ENCODE measurements at places on chromosomes 4 and X. TPM values are rescaled to one million over a fixed set of nuclear protein-coding genes. Genes with fewer than 3 reads are reported as not detected.
A peak's percentile ranks its signal among the peaks of the same experiment; 100 is the strongest.

BMX gene
- not detected for total RNA-seq

DNA sequence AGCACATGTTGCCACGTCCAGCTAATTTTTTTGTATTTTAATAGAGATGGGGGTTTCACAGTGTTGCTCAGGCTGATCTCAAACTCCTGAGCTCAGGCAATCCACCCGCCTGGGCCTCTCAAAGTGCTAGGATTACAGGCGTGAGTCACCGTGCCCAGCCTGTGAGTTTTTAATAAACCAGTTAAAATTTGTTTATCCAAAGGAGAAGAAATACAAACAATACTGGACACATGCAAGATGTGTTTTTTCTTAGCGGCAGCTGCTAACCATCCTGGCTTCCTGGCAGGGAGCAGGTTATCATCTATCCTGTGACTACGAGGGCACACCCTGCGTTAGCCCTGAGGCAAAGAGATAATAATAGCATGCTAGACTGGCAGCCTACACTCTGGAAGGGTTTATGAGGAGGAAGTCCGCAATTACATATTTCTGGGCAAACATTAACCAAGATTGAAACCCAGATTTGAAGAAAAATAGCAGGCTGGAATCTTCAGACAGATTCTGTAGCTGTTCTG, 191.4 kb downstream of the SPRY1 start:
- no peak for DNase-seq
- H3K27me3 ChIP-seq, result peaks cover 8% of the 10 kb centered on the region
- peak overlapping the region; percentile 16 for H3K27ac ChIP-seq
- no peaks in the 10 kb centered on the region for H3K36me3 ChIP-seq

TDO2 gene
- total RNA-seq, result not detected

DNA sequence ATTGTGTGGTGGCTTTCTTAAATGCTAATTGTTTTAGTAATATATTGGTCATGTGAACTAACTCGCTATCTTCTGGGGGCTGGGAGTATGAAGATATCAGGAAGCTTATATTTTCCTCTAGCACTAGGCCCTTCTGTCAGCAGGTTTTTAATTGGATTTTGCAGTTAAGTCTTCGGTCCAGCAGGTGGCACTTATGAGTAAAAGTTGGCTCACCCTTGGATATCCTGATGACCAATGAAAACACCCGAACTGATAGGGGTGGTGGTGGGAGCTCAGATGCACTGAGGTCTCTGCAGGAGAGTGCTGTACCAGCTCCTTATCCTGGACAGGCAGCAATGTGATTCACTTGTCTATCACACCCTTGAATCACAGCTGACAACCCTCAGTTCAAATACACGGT, 1365.8 kb upstream of the DIAPH2 start:
- no peaks in the 10 kb centered on the region for H3K36me3 ChIP-seq
- H3K27me3 ChIP-seq, result no peaks in the 10 kb centered on the region
- no peak for DNase-seq
- no peaks in the 10 kb centered on the region for H3K4me1 ChIP-seq
- H3K4me3 ChIP-seq, result no peak overlapping the region

DNA sequence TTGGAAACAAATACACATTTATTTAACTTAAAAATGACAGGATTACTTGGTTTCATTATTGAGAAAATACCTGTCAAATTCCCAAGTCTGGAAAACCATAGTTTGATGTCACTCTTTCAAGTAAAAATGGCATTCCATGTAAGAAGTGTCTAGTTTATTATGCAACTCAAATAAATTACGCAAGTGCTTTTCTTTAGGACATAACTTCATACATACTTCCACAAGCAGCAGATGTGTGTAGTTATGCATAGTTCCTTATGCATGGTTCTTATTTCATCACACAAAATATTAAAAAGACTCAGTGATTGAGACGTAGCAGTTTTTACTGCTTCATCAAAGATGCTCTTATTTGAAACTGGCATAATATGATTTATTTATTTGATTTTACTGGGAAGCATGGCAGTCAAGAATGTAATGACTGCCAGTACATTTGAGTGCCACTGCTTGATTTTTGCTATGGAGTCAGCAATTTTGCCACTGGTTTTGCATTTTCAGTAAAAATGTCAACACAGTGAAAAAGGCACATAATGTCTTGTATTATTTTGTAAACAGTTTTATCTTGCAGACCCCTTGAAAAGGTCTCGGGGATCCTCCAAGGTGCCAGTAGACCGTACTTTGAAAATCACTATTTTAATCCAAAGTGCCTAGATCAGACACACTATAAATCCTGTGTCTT, 62.1 kb downstream of the CLCN3 start:
- H3K4me3 ChIP-seq, result no peak overlapping the region
- no peaks in the 10 kb centered on the region for H3K4me1 ChIP-seq
- no peak overlapping the region for H3K27ac ChIP-seq
- H3K36me3 ChIP-seq, result peaks cover 6% of the 10 kb centered on the region

GRCh38 chr4:121185960-121186359, 21.8 kb upstream of the TNIP3 start:
- no peak overlapping the region for H3K4me3 ChIP-seq
- H3K36me3 ChIP-seq, result peaks cover 6% of the 10 kb centered on the region
- H3K27me3 ChIP-seq, result no peaks in the 10 kb centered on the region
- DNase-seq, result no peak
- peak overlapping the region; percentile 46 for H3K27ac ChIP-seq

CXCL11 gene
- not detected for total RNA-seq

GRCh38 chr4:57158221-57158620, 48.0 kb upstream of the IGFBP7 start:
- no peak overlapping the region for H3K27ac ChIP-seq
- H3K36me3 ChIP-seq, result no peaks in the 10 kb centered on the region
- DNase-seq, result no peak
- peaks cover 73% of the 10 kb centered on the region for H3K27me3 ChIP-seq
- no peaks in the 10 kb centered on the region for H3K4me1 ChIP-seq
- no peak overlapping the region for H3K4me3 ChIP-seq

TNMD gene
- not detected for total RNA-seq

GRCh38 chr4:185524888-185525863, 10.1 kb downstream of the PDLIM3 start:
- H3K4me3 ChIP-seq, result no peak overlapping the region
- no peaks in the 10 kb centered on the region for H3K4me1 ChIP-seq
- DNase-seq, result no peak
- H3K27me3 ChIP-seq, result peaks cover 56% of the 10 kb centered on the region
- no peak overlapping the region for H3K27ac ChIP-seq
- no peaks in the 10 kb centered on the region for H3K36me3 ChIP-seq

NDP gene
- total RNA-seq, result not detected

DIAPH2 gene
- 18.3 TPM for total RNA-seq

DNA sequence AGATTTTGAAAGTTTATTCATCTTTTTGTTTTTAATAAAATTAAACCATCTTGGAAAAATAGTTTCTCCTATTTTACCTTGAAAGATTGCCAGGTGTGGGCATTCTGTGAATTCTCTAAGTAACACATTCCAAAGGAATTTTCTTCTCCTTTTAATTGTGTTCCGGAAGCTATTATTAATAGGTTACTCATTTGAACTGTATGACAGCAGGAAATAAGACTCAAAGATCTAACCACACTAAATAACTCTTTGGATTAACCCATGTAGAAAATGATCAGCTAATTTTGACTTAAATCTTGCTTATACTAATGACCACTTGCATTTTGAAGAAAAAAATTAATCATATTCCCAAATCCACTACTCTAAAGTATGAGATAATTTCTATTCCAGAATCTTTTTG, 17.6 kb upstream of the CCNI start:
- no peak overlapping the region for H3K27ac ChIP-seq
- peaks cover 13% of the 10 kb centered on the region for H3K4me1 ChIP-seq
- no peak overlapping the region for H3K4me3 ChIP-seq

TCEANC gene
- total RNA-seq, result 7.8 TPM

- H3K27ac ChIP-seq, result no peak overlapping the region
- peaks cover 2% of the 10 kb centered on the region for H3K36me3 ChIP-seq
- DNase-seq, result no peak
- H3K4me3 ChIP-seq, result no peak overlapping the region
- peaks cover 18% of the 10 kb centered on the region for H3K27me3 ChIP-seq
- H3K4me1 ChIP-seq, result no peaks in the 10 kb centered on the region
Observed at GRCh38 chr4:151263455-151263854, 13.5 kb upstream of the PRSS48 start.

- no peaks in the 10 kb centered on the region for H3K27me3 ChIP-seq
- H3K4me3 ChIP-seq, result peak overlapping the region; percentile 36
- DNase-seq, result no peak
- H3K4me1 ChIP-seq, result peaks cover 8% of the 10 kb centered on the region
- H3K27ac ChIP-seq, result peak overlapping the region; percentile 29
- no peaks in the 10 kb centered on the region for H3K36me3 ChIP-seq
Observed at GRCh38 chr4:38060829-38061431, 100.7 kb downstream of the PTTG2 start.

PAGE4 gene
- total RNA-seq, result not detected

DNA sequence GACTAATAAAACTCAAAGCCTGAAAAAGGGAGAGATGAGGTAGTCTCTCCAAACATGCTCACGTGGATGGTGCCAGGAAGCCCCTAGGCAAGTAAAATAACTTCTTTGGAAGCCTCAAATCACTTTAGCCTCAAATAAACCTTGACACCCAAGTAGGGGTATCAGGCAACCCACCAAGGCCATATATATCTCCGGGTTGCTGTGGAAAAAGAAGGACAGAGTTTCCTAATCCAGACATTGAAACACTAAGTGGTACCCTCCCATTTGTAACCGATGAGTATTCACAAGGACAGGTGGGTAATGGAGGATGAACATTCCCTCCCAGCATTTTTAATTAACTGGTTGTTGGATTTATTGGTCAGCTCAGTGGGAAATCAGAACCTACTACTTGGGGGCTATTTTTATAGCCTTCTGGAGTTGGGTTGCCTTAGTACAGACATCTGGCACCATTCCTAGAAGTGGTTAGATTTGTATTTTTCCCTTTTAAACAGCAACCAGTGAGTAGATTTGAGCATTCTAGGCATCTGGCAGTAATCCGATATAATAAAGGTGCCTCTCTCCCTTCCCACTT, 87.7 kb downstream of the GPC3 start:
- no peaks in the 10 kb centered on the region for H3K4me1 ChIP-seq
- no peaks in the 10 kb centered on the region for H3K27me3 ChIP-seq
- H3K4me3 ChIP-seq, result no peak overlapping the region
- no peak overlapping the region for H3K27ac ChIP-seq
- H3K36me3 ChIP-seq, result no peaks in the 10 kb centered on the region

GLOD5 gene
- total RNA-seq, result not detected

SYTL5 gene
- total RNA-seq, result not detected

DNA sequence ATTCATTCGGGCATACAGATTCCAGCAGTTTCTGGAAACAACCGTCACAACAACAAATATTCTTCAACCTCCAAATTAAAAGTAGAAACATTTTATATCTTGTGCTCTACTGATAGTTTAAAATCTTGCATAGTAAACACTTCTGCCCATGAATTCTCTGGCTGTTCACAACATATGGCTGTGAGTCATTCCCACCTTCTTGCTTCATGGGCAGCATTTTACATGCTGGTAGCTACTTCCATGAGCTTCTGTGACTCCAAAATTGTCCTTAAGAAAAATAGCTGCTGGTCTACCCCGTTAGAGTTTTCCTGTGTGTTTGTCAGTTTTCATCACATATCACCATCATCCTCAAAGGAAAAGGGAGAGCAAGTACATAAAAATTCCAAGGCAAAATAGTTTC, 22.7 kb downstream of the PNPLA4 start:
- DNase-seq, result no peak
- no peak overlapping the region for H3K27ac ChIP-seq
- no peaks in the 10 kb centered on the region for H3K4me1 ChIP-seq

- no peak overlapping the region for H3K4me3 ChIP-seq
- no peaks in the 10 kb centered on the region for H3K27me3 ChIP-seq
- peaks cover 6% of the 10 kb centered on the region for H3K4me1 ChIP-seq
- H3K36me3 ChIP-seq, result no peaks in the 10 kb centered on the region
- DNase-seq, result no peak
- peak overlapping the region; percentile 81 for H3K27ac ChIP-seq
Observed at GRCh38 chr4:118774989-118775388, 60.9 kb downstream of the SEC24D start.

GRCh38 chr4:182193311-182193710, 49.9 kb upstream of the TENM3 start:
- no peak overlapping the region for H3K4me3 ChIP-seq
- H3K36me3 ChIP-seq, result no peaks in the 10 kb centered on the region
- no peak overlapping the region for H3K27ac ChIP-seq
- no peaks in the 10 kb centered on the region for H3K4me1 ChIP-seq

- H3K36me3 ChIP-seq, result no peaks in the 10 kb centered on the region
- H3K4me3 ChIP-seq, result no peak overlapping the region
- DNase-seq, result no peak
- peaks cover 22% of the 10 kb centered on the region for H3K27me3 ChIP-seq
- H3K27ac ChIP-seq, result no peak overlapping the region
Observed at GRCh38 chr4:84417997-84418709, 80.9 kb downstream of the NKX6-1 start.

DNA sequence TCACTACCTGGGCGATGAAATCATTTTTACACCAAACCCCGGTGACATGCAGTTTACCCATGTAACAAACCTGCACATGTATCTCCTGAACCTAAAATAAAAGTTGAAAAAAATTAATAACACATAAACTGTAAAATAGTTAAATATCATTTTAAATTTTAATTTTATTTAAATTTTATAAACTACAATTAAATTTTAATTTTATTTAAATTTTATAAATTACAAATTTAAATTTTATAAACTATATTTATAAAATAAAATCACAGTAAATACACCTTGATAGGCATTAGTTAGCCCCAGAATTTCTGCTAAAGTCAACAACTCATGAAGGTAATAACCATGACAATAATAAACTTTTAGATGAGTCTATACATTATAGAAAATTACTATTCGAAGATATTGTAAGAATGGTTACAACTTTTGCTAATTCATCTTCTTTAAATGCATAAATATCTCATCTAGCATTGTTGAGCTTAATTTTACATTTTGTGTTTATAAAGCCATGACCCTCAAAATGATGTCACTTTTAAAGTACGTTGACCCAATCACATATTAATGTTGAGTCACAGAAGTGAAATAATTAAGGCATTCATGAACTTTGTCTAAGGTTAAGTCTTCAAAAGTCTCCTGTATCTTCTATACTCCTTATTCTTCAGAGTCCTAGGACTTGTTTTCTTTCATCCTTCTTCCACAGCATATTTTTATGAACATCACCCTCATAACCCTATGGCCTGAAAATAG, 755.8 kb upstream of the LCORL start:
- no peak overlapping the region for H3K4me3 ChIP-seq
- DNase-seq, result no peak
- no peaks in the 10 kb centered on the region for H3K27me3 ChIP-seq
- H3K27ac ChIP-seq, result no peak overlapping the region

CRLF2 gene
- 0.26 TPM for total RNA-seq

ZMAT1 gene
- total RNA-seq, result 22.2 TPM

MTMR8 gene
- 8.1 TPM for total RNA-seq

- H3K27me3 ChIP-seq, result no peaks in the 10 kb centered on the region
- H3K4me1 ChIP-seq, result no peaks in the 10 kb centered on the region
- H3K36me3 ChIP-seq, result no peaks in the 10 kb centered on the region
- DNase-seq, result no peak
- no peak overlapping the region for H3K4me3 ChIP-seq
Observed at GRCh38 chr4:181613200-181613599, 630.0 kb upstream of the TENM3 start.

DNA sequence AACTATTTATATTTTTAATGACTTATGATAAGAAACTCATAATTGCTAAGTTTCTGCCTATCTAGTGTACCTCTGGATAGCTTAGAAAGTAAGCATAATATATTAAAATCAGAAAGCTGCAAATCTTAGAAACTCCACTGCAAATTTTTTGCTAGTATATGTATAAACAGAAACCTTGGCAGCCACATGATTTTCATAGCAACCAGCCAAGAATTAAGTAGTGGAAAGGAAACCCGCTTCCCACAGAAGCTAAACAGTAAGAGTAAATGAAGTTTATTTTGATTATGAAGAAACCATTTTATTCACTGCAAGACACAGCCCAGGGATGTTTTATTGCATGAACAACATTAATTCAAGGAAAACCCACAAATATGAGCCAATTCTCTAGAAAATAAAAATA, 872.5 kb upstream of the ADGRL3 start:
- no peak for DNase-seq
- no peak overlapping the region for H3K27ac ChIP-seq
- no peak overlapping the region for H3K4me3 ChIP-seq
- no peaks in the 10 kb centered on the region for H3K27me3 ChIP-seq
- H3K36me3 ChIP-seq, result no peaks in the 10 kb centered on the region
